Stimulated activated CD4-positive, alpha-beta T cell treated with anti-CD3 and anti-CD28 coated beads, Interleukin-2, amount 100 ng/mL, for 48 hours (primary cell): ENCODE measurements at places on chromosomes 5 and 9.

DNA sequence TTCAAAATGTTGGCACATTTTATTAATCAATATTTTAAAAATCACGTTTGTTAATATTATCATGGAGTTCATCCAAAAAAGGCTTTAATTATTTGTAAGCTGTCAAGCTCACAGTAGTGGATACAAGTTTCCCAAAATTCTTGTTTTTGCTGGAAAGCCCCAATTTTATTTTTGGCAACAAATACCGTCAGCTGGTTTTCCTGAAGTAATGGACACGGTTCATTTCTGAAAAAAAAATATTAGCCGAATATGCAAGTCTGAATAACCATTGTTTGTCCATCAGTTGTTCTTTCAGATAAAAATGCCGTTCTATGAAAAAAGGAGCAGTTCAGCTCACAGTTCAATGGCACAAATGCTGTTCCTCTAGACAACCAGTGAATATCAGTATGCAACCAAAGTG lies 101.5 kb upstream of the RAI14 start:
- no peak for DNase-seq

GRCh38 chr5:6792376-6792775 lies 79.1 kb downstream of the TENT4A start:
- no peak for DNase-seq

GRCh38 chr9:114278881-114279570 lies 43.9 kb upstream of the ORM1 start:
- DNase-seq: no peak

GRCh38 chr5:97377582-97377981 lies 194.5 kb upstream of the RIOK2 start:
- no peak for DNase-seq

DNA sequence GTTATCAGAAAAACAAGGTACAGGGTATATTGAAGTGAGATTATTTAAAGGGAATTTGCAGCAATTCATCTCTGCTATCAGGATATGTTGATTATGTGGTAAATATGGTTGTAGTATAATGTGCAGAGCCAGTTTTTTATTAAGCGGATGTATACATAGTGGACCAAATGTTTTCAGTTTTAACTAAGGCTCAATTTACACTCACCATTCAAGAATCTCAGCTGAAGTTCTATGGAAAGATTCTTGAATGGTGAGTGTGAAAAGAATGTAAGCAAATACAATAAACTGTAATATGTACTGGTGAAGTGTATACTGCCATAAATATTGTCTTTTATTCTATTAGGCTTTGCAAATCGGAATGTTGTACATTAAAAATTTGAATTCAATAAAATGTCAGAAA lies 895.9 kb upstream of the CDH10 start:
- no peak for DNase-seq

- DNase-seq: no peak
Measured at GRCh38 chr5:112918679-112919078, 3.3 kb downstream of the REEP5 start.

- no peak for DNase-seq
Measured at GRCh38 chr9:13974891-13975290, 339.1 kb downstream of the NFIB start.

- DNase-seq: no peak
Measured at GRCh38 chr9:32554107-32554506, 1.7 kb upstream of the TOPORS start.

DNA sequence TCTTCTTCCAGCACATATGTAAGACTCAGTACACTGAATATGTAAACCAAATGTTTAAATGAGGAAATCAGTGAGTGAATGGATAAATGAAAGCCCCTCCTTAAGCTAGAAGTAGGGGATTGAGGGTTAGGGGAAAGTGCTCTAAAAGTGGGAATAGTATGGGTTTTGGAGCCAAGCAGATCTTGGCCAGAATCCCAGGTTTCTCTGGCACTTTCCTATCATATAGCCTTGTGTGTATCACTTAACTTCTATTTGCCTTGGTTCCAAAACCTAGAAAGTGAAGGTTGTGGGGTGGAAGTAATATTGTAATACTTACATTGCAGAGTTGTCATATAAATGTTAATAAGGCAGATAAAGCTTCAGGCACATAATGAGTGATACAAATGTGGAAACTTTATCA lies 45.0 kb upstream of the SV2C start:
- DNase-seq: no peak

DNA sequence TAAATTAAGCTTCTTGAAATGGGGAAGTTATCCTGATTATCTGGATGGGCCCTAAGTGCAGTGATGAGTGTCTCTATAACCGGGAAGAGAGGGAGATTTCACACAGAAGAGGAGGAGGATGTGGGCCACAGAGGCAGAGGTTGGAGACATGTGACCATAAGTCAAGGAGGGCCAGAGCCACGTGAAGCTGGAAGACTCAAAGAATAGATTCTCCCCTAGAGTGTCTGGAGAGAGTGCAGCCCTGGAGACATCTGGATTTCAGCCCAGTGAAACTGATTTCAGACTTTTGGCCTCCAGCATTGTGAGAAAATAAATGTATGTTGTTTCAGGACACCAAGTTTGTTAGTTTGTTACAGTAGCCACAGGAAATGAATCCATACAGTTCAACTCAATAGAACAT lies 442.9 kb downstream of the NTRK2 start:
- no peak for DNase-seq

GRCh38 chr5:151868451-151868850 lies 56.2 kb downstream of the GLRA1 start:
- no peak for DNase-seq
